ENCODE measurements at places on chromosomes 1 and 21.
A peak's percentile ranks its signal among the peaks of the same experiment; 100 is the strongest.

- no peak for DNase-seq
Observed at GRCh38 chr1:194833111-194833510, 1646.7 kb upstream of the B3GALT2 start.

DNA sequence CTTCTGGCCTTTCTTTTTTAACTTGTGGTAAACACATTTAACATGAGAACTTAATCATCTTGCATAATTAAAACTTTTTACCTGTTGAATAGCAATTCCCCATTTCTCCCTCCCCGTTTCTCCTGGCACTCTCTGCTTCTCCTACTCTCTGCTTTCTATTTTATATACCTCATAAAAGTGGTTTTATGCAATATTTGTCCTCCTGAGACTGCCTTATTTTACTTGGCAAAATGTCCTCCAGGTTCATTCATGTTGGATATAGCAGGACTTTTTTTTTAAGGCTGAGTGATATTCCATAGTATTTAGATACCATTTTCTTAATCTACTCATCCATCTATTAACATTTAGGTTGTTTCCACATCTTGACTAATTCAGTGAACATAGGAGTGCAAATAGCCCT is 35.0 kb downstream of the BTG3 start:
- DNase-seq = no peak

GRCh38 chr21:46437511-46437910 is 21.2 kb upstream of the DIP2A start:
- no peak for DNase-seq

GRCh38 chr21:17085707-17086106 is 427.1 kb upstream of the CXADR start:
- DNase-seq = no peak

- DNase-seq = peak; percentile 78
Observed at GRCh38 chr1:100896481-100896982, 642 bp downstream of the SLC30A7 start.

- DNase-seq = no peak
Observed at GRCh38 chr1:39089931-39090521, 63.9 kb downstream of the NDUFS5 start.

- no peak for DNase-seq
Observed at GRCh38 chr1:51946300-51946699, 44.2 kb downstream of the RAB3B start.

GRCh38 chr1:229557913-229558414 is 543 bp downstream of the ABCB10 start:
- peak; percentile 26 for DNase-seq

DNA sequence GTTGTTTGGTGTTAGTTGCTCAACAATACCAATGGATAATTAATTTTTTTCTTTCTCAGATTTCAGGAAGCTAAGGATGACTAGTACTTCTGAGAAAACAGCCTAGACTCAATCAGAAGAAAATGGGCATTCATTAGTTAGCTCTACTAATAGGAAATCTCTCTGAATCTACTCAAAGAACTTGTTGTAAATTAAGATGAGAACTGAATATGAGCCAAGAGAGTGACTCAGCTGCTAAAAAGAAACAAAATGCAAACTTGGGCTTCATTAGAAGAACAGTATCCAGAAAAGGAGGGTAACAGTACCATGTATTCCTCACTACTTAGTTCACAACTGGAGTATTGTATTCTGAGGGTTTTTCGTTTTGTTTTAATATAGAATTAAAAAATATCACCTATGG is 12.5 kb downstream of the FOXJ3 start:
- DNase-seq = peak; percentile 51

DNA sequence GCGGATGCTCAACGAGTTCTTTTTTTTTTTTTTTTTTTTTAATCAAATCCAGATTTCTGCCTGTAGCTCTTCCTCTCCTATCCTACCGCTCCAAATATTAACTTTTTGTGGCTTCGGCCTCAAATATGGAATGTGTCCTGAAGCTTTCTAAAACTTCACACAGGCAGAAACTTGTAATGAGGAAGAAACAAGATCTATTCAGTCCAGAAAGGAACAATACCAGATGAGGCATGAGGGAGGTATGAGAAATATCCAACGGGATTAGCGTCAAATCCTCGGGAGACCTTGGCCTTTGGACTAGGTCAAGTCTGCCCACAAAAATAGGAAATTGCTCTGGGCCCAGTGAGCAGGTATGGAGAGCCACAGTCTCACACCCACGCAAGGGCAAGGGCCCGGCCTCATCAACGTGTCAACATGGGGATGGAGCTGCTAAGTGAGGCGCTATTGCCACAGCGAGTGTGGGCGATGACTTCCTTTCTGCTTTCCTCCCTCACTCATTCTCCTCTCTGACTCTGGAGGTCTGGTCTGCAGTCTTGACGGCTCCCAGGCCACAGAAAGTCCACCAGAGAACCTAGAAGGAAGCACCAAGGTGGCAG is 66.6 kb downstream of the BCAR3 start:
- DNase-seq = no peak

DNA sequence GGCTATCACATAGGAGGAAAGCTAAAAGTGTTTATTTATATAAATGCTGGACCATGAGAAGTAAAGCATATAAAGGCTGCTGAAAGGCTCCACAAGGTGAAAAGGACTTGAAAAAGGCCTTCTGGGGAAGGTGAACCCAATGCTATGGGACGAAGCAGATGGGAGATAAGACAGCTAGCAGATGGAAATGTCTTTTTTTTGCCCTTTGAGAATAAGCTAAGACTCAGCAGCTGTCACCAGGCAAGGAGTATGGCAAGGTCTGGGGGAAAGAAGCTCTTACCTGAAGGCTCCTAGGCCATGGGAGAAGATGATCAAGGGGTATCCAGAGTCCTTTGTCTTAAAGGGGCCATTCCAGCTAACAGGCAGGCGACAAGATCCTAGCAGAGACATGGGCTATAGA is 9.9 kb downstream of the PAFAH2 start:
- no peak for DNase-seq

GRCh38 chr1:20699558-20699957 is 18.2 kb downstream of the KIF17 start:
- no peak for DNase-seq

DNA sequence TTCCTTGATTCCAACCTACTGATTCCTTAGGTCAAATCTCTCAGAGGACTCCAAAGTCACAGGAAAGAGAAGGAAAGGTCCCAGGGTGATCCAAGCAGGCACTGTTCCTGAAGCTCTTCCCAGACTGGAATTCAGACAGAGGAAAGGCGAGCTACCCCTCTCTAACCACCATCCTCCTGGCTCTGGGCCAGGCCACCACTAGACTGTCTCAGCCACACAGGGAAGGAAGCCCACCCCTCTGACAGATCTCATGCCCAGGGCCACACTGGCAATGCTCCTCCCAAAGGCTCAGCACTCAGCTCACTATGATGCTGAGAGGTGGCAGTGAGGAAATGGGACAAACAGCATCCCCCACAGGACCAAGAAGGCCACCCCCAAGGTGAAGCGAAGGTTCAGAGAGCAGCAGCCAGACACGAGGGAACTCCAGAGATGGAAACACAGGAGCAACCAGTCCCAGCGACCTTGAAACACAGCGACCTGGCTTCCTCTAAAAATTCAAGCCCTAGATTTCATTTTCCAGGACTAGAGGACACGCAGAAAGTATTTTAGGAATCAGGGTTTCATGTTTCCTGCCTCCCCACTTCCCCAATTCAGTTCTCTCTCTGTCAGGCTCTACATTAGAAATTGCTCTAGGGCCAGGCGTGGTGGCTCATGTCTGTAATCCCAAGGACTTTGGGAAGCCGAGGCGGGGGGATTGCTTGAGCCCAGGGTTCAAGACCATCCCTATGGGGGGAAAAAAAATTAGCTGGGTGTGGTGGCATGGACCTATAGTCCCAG is 18.8 kb downstream of the PIK3C2B start:
- DNase-seq = no peak

GRCh38 chr21:19864476-19864875 is 1133.7 kb upstream of the NCAM2 start:
- DNase-seq = no peak

GRCh38 chr1:30320581-30320890 is 402.8 kb downstream of the MATN1 start:
- no peak for DNase-seq

DNA sequence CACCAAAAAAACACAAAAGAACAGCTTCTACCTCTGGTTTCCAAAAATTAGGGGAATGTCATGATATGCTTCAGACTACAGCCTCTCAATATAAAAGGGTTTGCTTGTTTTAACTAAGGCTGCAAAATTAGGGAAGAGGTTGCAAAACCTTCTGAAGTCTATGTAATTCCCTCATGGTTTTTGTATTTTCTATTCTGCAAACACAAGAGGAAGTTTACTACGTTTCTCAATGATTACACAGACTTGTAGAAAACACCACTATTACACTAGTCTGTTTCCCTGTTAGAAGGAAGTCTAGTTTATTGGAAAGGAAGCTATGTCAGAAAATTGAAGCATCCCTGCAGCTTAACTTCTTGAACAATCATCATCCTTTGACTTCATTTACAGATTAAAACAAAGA is 229.7 kb upstream of the FMN2 start:
- no peak for DNase-seq

Measured in CD4-positive, alpha-beta T cell treated with Interleukin-2 at 100 ng/mL for 4 hours (primary cell).